ENCODE measurements at places on chromosomes 11 and 22.
A peak's percentile ranks its signal among the peaks of the same experiment; 100 is the strongest.

DNA sequence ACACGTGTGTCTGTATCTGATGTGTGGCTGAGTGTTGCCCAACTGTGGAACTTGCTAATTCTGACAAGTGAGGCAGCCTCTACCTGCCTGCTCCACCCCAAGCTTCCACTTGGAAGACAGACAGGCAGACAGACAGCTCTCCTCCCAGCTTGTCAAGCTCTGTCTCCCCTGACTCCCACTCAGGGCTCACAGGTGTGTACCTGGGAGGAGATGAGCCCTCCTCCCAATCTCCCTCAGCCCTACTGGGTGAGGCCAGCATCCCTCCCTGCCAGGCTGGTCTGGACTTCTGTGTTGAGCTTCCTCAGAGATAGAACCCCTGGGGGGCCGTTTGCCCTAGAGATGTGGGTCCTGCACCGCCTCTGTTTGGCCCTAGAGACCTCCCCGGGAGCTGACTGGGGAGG is 1.0 kb upstream of the CHRM1 start:
- no peak for DNase-seq

- peak; percentile 12 for DNase-seq
Measured at GRCh38 chr22:40733919-40734318, 54.6 kb downstream of the MCHR1 start.

GRCh38 chr22:19019029-19019678 is 83.1 kb upstream of the PRODH start:
- no peak for DNase-seq

GRCh38 chr22:39101226-39101625 is 4.2 kb downstream of the APOBEC3H start:
- no peak for DNase-seq

DNA sequence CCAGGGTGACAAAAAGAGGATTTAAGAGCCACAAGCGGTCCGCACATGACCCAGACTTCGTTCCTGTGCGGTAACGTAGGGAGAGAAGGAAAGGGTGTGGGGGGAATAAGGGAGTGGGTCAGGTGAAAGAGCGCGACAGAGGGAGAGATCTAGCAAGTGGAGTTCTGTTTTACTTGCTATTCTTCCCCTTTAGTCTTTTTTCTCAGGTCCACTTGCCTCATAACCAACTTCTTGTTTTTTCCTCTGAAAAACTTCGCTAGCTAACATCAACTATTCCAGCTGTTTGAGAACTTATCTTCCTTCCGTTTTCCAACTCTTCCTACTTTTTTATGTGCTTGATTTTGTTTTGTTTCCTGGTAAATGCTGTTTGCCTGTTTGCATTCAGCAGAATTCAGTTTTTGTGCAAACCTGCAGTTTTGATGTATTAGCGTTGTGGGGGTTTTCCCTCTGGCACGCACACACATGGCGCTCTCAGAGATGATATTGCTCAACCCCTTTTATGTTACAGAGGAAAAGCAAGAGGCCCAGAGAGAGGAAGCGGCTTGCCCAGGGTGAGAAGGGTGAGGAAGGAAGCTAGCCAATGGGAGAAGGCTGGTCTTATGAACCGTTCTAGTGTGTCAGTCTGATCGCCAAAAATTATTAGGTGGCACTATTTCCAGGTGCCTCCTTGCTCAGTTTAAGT is 592 bp upstream of the CTSC start:
- peak; percentile 89 for DNase-seq

- DNase-seq = no peak
Measured at GRCh38 chr11:76578654-76579055, 91.9 kb downstream of the LRRC32 start.

GRCh38 chr22:19405133-19405532 is 26.4 kb downstream of the HIRA start:
- no peak for DNase-seq

- no peak for DNase-seq
Measured at GRCh38 chr11:85903811-85904210, 48.6 kb downstream of the CCDC83 start.

DNA sequence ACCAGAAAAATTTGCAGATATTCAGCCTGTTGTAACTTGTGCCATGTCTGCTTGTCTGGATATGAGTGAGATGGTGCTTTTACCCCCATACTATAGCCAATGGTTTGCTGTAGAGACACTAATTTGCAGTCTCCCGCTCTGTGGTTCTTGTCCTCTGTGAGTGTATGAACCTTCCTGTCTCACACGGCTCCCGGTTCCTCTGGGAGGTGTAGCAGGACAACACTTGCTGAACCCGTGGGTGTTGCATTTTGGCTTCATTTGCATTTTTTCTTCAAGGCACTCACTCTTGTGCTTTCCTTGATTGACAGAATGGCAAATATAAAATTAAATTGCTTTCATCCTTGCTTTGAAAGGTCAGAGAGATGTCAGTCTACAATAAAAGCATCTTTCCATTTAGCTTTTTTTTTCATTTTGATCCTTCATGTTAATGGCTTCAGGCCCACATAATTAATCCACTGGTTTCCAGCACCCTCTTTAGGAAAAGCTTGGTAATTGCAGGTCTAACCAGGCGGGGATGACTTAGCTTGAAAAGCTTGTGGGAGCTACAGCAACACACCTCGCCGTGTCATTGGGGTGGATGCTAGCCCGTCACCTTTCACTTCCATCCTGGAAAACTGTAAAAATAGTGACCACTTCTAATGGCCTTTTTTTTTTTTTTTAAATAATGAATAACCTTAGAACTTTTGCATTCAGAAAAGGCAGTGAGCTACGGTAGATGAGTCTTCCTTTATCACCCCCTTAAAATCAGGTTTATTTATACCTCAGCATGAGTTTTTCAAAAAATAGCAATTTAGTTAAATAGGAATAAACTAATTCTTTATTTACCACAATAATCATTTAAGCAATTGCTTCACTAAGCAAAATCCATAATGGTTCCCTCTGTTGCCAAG is 27.4 kb upstream of the ST14 start:
- peak; percentile 83 for DNase-seq

GRCh38 chr11:65558002-65558929 is at the start of gene LTBP3:
LTBP3 (minus strand) TSS chr11:65558359; CDS start chr11:65557959, 400 bp downstream.
- DNase-seq = peak; percentile 88

DNA sequence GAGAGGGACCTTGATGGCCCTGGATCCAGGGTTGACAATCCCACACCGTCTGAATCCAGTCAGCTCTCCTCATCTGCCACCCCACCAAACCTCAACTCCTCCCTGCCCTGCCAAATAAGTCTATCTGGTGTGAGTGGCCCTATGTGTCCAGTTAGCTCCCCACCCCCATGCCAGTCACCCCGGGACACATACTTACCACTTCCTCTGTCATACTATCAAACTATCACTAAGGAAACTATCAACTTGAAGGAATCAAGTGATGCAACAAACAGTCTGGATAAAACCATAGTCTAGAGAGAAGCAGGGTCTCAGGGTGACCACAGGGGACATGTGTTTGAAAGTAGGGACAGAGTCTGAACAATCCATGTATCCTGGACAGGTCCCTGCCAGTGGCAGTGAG is 13.2 kb upstream of the CSF2RB start:
- DNase-seq = no peak

DNA sequence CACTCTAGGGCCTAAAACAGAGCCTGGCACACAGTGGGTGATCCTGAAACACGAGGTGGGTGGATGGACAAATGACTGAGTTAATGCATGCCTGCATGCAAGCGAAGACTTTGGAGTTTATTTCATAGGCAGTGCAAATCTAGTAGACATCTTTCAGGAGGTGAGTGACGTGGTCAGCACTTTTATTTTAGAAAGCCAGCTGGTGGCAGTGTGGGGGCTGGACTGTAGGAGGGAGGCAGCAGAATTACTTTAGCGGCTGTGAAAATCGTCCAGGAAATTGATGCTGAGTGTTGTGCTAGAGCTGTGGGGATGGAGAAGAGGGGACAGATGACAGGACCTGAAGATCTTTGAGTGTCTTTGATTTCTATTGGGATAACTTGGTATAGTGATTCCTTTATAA is 47.1 kb downstream of the BMAL1 start:
- DNase-seq = no peak

DNA sequence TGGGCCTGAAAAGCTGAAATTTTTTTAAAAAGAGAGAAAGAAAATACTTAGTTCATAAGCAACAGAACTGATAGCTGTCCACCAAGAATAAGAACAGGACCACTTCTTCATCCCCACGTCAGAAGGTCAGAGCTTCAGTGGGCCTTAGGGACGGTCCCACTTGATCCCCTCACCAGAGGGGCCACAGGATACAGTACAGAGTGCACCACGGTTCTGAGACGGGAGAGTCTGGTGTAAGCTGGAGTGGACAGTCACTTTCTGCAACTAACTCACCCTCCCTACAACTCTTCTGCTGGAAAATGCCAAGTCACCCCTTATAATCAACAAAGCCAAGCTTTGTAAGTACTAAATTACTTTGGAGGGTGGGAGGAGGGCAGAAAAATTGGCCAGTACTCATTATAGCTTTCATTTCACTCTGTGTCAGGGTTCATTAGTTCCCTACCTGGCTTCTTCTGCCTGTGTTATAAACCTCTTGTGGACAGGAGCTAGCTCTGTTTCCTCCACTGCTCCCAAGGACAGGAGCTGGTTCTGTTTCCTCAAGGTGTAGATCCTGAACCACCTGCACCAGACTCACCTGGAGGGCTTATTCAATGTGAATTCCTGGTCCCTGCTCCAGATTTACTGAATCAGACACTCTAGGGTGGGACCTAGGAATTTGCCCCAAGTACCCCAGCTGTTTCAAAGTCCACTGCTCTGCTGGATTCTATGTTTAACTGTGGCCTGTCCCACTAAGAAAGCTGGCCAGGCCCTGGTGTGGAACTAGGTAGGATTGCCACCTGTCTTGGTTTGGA is 39.6 kb downstream of the SCGB1A1 start:
- DNase-seq = no peak

- DNase-seq = no peak
Measured at GRCh38 chr11:127137771-127138280, 137.3 kb upstream of the KIRREL3 start.

GRCh38 chr11:78190374-78190773 is 1.7 kb downstream of the USP35 start:
- no peak for DNase-seq

DNA sequence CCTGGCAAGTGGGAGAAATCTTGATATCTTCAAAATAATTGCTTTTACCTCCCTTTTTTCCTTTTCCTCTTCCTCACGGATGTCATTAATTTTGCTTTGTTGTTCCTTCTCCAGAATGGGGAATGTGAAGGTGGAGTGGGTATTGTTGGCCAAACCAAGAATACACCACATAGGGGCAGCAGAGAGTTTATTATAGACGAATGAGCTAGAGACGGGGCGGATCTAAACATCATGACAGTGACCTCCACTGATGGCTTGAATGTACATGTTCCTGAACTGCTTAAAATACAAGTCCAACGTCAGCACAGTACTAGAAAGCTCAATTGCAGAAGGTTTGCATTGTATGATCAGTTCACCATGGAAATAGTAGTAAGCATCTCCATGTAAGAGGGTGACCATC is 122.3 kb upstream of the SNX19 start:
- DNase-seq = peak; percentile 44

DNA sequence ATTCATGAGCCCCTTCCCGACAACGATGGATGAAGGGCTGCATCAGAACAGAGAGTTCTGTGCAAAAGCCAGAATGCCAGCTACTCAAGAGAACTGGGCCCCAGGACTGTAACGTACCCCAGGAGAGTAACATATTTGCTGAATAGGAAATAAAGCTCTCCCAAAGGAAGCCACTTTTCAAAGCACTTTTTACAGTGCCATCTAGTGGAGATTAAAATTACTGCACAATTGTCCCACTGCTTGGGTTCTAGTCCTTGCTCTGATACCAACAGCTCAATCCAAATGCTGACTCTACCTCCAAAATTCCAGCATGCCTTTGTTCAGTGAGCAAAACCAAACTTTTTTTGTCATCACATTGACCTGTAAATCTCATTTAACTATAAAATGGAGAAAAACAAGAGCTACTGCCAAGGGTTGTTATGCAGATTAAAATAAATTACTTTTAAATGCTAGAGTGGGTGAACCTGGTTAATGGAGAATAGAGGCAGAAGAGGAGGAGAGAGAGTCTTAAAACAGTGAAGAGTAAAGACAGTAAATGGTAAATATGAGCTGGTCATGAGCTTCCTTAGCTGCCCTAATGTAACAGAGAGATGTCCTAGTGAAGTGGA is 87.6 kb upstream of the FSHB start:
- DNase-seq = peak; percentile 49

- DNase-seq = no peak
Measured at GRCh38 chr11:118662401-118663271, 16.8 kb downstream of the TREH start.

DNA sequence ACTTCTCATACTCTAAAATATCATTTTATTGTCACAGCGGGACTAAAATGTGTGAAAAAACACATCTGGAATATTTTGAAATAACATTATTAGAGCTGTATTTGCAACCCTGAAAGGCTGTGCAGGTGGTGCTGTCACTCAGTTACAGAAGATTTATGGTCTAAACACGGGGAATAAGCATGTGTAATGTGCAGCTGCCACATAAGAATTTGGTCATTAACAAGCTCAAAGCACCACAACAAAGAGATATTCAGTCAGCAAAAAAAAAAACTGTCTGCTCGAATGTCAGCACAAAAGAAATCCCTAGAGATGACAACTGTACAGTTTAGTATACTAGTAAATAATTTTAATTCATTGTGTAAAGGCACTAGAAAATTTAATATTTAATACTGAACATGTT is 31.3 kb downstream of the TMEM123 start:
- DNase-seq = no peak

DNA sequence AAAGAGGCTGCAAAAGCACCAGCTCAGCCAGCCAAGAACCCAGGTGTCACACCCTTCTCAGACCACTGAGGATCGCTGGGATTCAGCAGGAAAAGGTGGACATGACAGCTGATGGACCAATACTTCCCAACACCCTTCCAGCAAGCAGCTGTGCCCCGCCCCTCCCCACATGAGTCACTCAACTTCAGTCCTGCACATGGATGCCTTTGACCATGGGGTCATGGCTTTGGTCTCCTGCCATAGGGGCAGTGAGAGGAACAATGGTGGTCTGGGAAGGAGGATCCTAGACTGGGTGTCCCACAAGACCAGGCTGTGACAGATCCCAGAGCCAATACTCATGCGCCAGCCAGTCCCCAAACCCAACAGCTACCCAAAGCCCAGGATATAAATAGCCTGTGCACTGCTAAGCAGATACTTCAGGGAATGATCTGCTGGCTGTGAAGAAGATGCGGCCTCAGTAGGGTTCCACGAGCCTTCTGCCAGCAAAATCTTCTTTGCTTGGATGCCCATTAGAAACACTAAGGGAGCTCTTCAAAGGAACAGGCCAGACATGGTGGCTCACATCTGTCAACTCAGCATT is 5.5 kb upstream of the RGL4 start:
- DNase-seq = peak; percentile 35

- DNase-seq = peak; percentile 51
Measured at GRCh38 chr11:7592711-7593110, 78.9 kb downstream of the PPFIBP2 start.

GRCh38 chr11:45150301-45150700 is 3.9 kb downstream of the PRDM11 start:
- DNase-seq = no peak

DNA sequence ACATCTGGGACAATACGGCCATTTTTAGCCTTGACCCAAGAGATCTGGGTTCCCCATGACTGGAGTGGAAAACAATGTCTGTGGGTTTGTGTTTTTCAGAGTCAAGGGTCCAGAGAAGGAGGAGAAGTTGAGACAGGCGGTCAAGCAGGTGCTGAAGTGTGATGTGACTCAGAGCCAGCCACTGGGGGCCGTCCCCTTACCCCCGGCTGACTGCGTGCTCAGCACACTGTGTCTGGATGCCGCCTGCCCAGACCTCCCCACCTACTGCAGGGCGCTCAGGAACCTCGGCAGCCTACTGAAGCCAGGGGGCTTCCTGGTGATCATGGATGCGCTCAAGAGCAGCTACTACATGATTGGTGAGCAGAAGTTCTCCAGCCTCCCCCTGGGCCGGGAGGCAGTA is 15.7 kb downstream of the NNMT start:
- no peak for DNase-seq
